ENCODE measurements at places on chromosomes 2 and 18. TPM values are rescaled to one million over a fixed set of nuclear protein-coding genes. Genes with fewer than 3 reads are reported as not detected.

LANCL1 gene
- total RNA-seq, result 18.4 TPM

CCNYL1 gene
- total RNA-seq, result 28.8 TPM

NAT8 gene
- total RNA-seq, result not detected

TUBB8B gene
- total RNA-seq, result not detected
